ENCODE measurements at places on chromosomes 2 and 18. TPM values are rescaled to one million over a fixed set of nuclear protein-coding genes. Genes with fewer than 3 reads are reported as not detected.

- no peak overlapping the region for H3K27ac ChIP-seq
- DNase-seq: no peak
- peaks cover 18% of the 10 kb centered on the region for H3K4me1 ChIP-seq
- no peak overlapping the region for H3K4me3 ChIP-seq
Observed at GRCh38 chr2:218360453-218360852, 3.8 kb downstream of the CATIP start.

Gene APLF
- 6.9 TPM for total RNA-seq

GRCh38 chr2:66477135-66477842 is 42.4 kb downstream of the MEIS1 start:
- H3K4me3 ChIP-seq: no peak overlapping the region
- no peaks in the 10 kb centered on the region for H3K27me3 ChIP-seq
- DNase-seq: no peak
- peaks cover 12% of the 10 kb centered on the region for H3K4me1 ChIP-seq

GRCh38 chr18:55084550-55084949 is 125.3 kb upstream of the CCDC68 start:
- no peak for DNase-seq
- no peak overlapping the region for H3K4me3 ChIP-seq
- H3K36me3 ChIP-seq: no peaks in the 10 kb centered on the region
- no peaks in the 10 kb centered on the region for H3K27me3 ChIP-seq
- H3K27ac ChIP-seq: no peak overlapping the region
- H3K4me1 ChIP-seq: peaks cover 4% of the 10 kb centered on the region

Gene LDLRAD4
- 1.7 TPM for total RNA-seq

DNA sequence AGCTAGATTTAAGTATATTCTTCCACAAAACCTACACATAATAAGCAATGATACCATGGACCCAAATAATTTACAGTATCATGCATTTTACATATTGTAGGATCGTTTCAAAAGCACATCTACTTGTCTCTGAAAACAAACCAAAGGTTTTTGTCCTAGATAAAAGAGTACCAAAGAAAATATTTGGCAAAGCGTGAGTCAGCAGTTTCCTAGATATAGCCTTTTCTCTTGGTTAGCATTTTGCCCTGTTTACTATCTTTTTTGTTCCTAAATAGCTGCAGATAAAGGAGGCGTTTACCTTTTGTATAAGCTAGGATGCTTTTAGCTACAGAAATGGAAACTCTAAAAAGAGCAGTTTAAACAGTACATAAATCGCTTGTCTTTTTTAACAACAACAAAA is 305.8 kb upstream of the GULP1 start:
- H3K4me1 ChIP-seq: no peaks in the 10 kb centered on the region
- H3K36me3 ChIP-seq: no peaks in the 10 kb centered on the region
- H3K4me3 ChIP-seq: no peak overlapping the region
- DNase-seq: no peak
- no peak overlapping the region for H3K27ac ChIP-seq
- no peaks in the 10 kb centered on the region for H3K27me3 ChIP-seq

DNA sequence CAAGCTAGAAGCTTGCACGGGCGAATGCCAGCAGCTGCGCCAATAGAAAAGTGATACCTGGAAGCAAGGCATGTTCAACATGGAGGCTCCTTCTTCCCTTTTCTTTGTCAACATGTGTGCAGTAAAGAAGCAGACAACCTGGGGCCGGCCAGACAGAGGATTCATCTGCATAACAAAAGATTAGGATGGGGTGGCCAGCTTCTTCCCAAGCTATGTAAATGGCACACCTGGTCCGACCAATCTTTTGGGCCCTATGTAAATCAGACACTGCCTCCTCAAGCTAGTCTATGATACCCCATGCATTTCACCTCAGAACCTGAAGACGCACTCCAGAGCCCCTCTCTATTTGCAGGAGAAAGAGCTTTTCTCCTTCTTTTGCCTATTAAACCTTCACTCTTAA is 66.4 kb upstream of the TGFA start:
- no peak overlapping the region for H3K27ac ChIP-seq
- no peak overlapping the region for H3K4me3 ChIP-seq
- H3K36me3 ChIP-seq: no peaks in the 10 kb centered on the region
- peaks cover 35% of the 10 kb centered on the region for H3K27me3 ChIP-seq

GRCh38 chr2:113807721-113808120 is 51.3 kb upstream of the SLC35F5 start:
- H3K4me3 ChIP-seq: no peak overlapping the region
- no peaks in the 10 kb centered on the region for H3K36me3 ChIP-seq
- no peak overlapping the region for H3K27ac ChIP-seq
- DNase-seq: no peak

Gene MARCHF7
- 99.1 TPM for total RNA-seq

GRCh38 chr2:166373951-166374350 is 1.8 kb downstream of the SCN9A start:
- no peak for DNase-seq
- no peak overlapping the region for H3K27ac ChIP-seq
- peaks cover 62% of the 10 kb centered on the region for H3K27me3 ChIP-seq
- H3K4me1 ChIP-seq: peaks cover 22% of the 10 kb centered on the region
- no peaks in the 10 kb centered on the region for H3K36me3 ChIP-seq
